ENCODE measurements at places on chromosomes 6 and 20.

- DNase-seq: no peak
Measured at GRCh38 chr6:16969699-16970655, 131.9 kb upstream of the STMND1 start.

DNA sequence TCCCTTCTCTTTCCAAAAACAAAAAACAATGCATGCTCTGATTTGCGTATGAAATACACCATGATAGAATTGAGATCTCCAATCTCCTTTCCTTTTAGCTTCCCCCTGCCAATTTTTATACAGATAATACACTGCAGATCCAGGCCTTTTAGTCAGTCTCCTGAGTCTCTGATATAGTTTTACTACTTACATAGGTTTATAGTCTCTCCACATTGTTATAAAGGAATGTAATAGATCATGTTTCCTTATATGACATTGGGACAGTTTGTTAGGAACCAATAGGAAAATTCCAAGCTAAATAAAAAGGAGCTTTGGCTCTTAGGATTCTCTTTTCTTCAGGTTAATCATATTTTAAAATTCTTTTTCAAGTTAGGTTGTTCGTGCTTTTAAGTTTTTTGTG is 36.5 kb downstream of the TBPL1 start:
- DNase-seq: no peak

- no peak for DNase-seq
Measured at GRCh38 chr6:125498606-125499005, 196.8 kb upstream of the HDDC2 start.

- no peak for DNase-seq
Measured at GRCh38 chr20:8654486-8654885, 414.4 kb upstream of the PLCB4 start.

- no peak for DNase-seq
Measured at GRCh38 chr20:47062226-47062890, 167.7 kb downstream of the EYA2 start.

DNA sequence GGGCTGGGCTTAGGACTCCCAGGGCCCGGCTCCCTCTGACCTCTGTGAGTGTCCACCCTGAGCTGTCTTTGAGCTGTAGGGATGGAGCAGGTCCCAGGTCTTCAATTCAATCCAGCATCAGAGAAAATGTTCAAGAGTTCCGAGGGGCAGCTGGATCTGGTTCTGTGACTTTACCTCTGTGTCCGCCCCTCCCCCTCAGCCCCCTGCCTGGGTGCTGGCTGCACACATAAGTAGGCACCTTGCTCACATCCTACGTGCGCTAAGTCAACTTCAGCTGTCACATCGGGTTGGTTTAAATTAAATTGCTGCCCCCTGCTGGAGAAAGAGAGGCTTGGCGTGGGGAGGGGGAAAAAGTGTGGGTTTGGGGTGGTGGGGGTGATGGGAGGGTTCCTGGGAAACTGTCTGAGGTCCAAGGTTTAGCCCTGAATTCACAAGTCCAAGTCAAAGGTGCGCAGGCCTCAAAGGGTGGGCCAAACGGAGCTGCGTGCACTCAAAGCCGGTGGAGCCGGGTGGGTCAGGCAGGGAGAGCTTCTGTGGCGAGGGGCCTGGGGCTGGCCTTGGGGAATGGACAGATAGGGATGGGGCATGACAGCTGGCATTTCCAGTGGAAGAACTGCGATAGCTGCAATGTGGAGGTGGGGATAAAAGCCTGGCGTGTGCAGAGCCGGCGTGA is 3.0 kb downstream of the WFDC5 start:
- peak; percentile 31 for DNase-seq

- DNase-seq: no peak
Measured at GRCh38 chr6:157203764-157204163, 119.6 kb downstream of the TMEM242 start.

GRCh38 chr20:7010527-7010926 is 243.0 kb downstream of the BMP2 start:
- DNase-seq: no peak

DNA sequence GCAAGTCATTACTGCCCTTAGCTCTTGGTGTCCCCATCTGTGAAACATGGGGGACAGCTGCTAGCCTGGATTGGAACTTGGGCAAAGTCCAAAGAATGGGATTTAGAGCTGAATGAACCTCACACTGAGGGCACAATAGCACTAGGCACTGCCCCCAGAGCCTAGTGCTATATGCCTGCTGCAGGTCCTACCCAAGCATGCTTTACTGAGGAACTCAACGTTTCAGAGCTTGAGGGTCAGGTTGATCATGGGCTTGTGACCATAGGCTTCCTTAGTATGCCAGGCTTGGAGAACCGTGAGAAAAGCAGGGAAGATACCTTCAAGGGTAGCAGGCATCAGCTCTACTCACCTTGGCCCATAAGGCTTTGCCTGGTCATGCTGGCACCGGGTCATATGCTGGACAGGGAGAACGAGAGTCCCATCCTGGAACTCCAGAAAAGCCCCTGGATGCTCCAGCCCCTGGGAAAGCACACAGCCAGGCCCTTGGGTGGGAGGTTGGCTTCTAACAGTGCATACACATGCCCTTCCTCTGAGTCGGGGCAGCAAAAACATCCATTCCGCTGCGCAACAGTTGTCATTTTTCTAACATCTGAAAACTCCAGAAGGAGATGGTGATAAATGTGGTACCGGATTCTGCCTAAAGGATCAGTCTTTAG is 29.7 kb downstream of the EIF2S2 start:
- no peak for DNase-seq

DNA sequence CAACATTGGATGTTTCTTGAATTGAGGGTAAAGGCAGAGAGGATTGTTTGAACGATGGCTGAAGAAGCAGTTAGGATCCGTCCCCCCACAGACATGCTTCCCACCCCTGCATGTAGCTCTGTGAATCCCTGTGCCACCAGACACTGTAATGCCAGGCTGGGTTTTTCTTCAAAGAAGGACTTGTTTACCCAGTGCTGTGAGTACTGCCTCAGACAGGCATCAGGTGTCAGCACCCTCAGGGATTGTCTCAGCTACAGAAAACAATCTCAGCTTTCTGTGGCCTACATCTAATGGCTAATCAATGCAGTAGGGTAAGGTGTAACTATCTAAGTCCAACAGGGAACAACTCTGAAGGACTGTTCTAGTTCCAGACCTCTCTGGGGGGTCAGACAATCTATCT is 853.0 kb upstream of the EPHA7 start:
- DNase-seq: no peak

DNA sequence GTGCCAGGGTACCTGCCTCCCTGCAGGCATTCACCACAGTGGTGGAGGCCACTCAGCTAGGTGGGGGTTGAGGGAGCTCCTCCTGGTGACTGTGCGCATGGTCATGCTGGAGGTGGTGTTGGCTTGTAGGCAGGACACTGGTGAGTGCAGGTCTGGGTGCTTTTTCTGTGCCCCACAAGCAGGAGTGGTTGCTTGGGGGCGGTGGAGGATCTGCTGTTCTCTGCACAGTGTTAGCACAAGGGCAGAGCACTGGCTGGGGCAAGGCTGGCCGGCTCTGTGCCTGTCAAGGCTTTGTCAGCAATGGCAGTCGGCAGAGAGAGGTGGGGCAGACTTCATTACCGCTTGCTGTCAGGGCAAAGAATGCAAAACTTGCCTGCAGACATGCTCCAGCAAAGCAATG is 632.1 kb upstream of the ID4 start:
- no peak for DNase-seq

DNA sequence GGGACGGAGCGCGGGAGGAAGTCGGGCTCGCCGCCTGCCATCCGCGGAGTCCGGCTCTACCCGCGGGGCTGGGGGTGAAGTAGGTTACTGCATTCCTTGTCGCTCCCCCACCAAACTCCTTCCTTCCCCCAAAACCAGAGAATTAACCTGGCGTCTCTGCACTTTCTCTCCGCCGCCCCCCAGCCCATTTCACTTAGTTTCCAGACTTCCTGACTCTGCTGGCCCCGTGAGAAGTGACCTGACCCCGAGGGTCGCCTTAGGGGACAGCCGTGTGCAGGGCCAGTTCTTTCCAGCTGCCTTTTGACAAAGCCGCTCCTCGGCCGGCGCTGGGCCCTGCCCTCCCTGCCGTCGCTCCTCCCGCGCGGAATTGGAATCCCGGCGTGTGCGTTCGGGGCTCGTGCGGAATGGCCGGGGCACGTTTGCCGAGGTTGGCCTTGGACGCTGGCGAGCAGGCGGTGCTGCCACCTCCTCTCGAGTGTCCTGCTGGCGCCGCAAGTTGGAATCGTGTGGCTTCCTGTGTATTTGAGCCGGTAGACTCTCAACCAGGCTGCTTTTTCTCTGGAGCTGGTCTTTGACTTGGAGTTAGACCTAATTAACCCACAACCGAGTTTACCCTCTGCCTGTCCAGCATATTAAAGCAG is 650 bp downstream of the DCBLD1 start:
- no peak for DNase-seq

- peak; percentile 92 for DNase-seq
Measured at GRCh38 chr20:62861726-62862336, at the start of gene TCFL5. Gene TCFL5, minus strand, starts transcription at chr20:62861822. Its CDS starts 152 bp downstream, at chr20:62861670.

- no peak for DNase-seq
Measured at GRCh38 chr6:54632984-54633565, 213.5 kb upstream of the FAM83B start.

DNA sequence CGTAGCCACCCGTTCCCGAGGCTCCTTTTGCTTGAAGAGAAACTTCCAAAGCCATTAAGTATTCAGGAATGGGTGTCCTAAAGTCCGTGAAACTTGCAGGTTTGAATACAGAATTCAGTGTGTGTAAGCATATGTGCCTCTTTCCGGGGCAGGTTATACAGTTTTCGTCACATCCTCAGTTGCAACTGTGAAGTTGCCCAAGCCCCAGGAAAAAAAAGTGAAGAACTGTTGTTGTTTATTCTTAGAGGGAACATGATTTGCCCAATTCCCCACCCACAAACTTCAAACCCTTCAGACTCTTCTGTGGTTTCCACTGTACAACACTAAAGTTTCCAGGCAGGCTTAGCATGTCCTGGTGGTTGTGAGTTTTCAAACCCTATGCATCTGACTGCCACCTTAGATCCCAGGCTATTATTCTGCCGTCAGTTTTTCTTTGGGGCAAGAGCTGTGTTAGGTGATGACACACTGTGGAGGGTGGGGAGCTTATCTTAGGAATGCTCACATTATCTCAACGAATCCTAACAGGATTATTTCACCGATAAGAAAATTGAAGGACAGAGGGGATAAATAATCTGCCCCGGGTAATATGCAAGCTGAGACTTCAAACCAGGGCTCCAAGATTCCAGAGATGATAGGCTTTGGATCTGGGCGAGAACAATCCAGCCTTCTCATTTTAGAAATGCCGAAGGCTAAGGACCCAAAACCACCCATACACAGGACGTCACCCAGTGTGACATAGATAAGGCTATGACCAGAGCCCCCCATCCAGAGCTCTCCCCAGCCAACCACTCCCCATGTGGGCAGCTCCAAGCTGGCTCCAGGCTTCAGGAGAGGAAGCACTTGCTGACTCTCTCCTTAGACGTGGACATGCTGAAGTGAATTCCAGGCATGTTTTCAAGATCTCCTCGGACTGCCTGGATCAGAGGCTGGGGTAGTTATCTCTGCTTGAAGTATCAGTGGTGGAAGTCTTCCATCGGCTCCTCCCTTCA is 81.7 kb upstream of the AFDN start:
- DNase-seq: no peak

DNA sequence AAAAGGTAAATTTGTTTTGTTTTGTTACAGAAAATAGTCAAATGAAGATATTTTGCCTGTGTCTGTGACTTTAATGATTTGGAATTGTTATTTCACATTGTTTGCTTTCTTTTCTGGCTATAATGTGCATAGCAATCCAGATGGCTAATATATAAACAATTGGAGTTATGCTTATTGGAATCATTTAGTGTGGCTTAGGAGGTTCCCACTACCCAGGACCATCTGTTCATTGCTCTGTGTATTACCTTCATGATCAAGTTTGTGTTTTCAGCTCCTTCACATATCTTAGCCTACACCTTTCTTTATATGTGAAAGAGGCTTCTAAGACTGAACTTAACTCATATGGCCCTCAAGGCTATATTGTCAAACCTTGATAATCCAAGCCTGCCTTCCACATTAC is 232.9 kb downstream of the BCKDHB start:
- no peak for DNase-seq

- no peak for DNase-seq
Measured at GRCh38 chr6:114712129-114712662, 369.4 kb upstream of the HS3ST5 start.

- no peak for DNase-seq
Measured at GRCh38 chr20:11918981-11919380, 1.3 kb downstream of the BTBD3 start.

- DNase-seq: no peak
Measured at GRCh38 chr6:56370561-56371211, 123.3 kb upstream of the COL21A1 start.

DNA sequence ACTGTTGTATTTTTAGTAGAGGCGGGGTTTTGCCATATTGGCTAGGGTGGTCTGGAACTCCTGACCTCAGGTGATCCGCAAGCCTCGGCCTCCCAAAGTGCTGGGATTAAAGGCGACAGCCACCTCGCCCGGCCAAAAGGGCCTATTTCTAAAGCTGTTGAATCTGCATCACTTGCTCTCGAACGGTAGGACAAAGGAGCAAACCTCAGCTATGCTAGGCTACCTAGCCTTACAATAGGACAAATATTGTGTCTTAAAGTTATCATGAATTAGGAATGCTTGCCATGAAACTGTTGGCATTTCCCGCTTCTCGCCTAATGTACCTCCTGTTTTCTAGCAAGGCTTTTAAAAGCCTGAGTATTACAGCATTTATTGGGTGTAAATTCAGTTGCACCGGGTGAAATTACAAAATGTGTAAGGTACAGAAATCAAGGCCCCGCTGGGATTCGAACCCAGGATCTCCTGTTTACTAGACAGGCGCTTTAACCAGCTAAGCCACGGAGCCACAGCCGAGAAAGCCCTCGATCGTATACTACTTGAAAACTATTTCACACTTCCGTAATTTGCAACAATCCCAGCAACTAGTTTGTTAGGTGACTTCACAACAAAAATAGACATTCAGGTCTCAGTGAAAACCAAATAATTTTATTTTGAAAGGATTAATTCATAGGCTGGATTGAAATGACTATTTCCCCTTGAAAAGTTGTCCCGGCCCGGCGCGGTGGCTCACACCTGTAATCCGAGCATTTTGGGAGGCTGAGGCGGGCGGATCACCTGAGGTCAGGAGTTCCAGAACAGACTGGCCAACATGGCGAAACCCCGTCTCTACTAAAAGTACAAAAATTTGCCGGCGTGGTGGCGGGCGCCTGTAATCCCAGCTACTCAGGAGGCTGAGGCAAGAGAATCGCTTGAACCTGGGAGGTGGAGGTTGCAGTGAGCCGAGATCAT is 211.6 kb upstream of the ZNF184 start:
- DNase-seq: peak; percentile 55

GRCh38 chr6:31510007-31510406 is 12.1 kb downstream of the MICB start:
- no peak for DNase-seq

- no peak for DNase-seq
Measured at GRCh38 chr6:38599966-38600550, 39.7 kb downstream of the BTBD9 start.

GRCh38 chr6:101931766-101932165 is 538.3 kb downstream of the GRIK2 start:
- no peak for DNase-seq

- peak; percentile 56 for DNase-seq
Measured at GRCh38 chr6:27839626-27840475, 72.3 kb downstream of the OR2B2 start.

Measured in DND-41 (cell line).